ENCODE measurements at places on chromosomes 6 and 20.

- no peak for DNase-seq
Measured at GRCh38 chr6:167670938-167671338, 155.8 kb upstream of the AFDN start.

- DNase-seq = no peak
Measured at GRCh38 chr20:3686867-3687321, 5.1 kb upstream of the ADAM33 start.

- DNase-seq = no peak
Measured at GRCh38 chr6:52534966-52535390, 41.9 kb downstream of the TRAM2 start.

- DNase-seq = no peak
Measured at GRCh38 chr20:49405062-49405683, 77.3 kb downstream of the KCNB1 start.

DNA sequence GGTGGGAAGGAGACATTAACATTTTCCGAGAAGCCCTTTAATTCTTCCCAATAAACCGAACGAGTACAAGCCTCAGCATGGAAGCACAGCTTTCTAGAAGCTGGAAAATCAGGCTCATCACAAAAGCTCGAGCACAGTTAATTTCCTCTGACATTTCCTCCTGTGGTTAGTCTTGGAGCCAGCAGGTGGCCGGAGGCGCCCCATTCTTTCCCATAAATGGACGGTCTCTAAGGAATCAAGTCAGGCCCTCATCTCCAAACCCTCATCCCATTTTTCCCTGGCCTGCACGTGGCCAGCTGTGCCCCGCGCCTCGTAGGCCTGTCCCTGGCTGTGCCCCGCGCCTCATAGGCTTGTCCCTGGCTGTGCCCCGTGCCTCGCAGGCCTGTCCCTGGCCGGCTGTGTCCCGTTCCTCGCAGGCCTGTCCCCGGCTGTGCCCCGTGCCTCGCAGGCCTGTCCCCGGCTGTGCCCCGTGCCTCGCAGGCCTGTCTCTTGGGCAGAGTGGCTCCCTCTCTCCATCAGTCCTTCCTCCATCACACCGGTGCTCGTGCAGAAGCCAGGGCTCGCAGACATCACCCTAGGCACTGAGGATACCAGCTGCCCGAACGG lies 19.7 kb upstream of the NTSR1 start:
- DNase-seq = no peak

- DNase-seq = no peak
Measured at GRCh38 chr6:72826744-72827438, 205.0 kb downstream of the KCNQ5 start.

DNA sequence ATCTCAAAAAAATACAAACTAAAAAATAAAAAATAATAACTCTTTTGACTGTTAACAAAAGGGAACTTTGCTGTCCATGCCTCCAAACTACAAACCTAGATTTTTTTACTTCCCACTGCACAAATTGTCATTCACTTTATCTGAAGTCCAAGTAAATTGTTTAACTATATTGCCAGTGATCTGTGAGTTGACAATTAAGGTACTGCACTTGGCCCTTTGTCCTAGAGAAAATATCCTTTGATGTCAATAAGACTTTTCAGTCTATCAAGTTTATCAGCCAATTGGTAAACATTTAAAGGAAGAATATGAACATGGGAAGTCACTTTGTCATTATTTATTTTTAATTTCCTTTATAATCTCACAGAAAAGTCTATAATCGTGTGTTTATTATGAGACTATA lies 19.3 kb upstream of the EPB41L2 start:
- DNase-seq = no peak

- DNase-seq = no peak
Measured at GRCh38 chr6:23735151-23735550, 390.9 kb upstream of the NRSN1 start.

DNA sequence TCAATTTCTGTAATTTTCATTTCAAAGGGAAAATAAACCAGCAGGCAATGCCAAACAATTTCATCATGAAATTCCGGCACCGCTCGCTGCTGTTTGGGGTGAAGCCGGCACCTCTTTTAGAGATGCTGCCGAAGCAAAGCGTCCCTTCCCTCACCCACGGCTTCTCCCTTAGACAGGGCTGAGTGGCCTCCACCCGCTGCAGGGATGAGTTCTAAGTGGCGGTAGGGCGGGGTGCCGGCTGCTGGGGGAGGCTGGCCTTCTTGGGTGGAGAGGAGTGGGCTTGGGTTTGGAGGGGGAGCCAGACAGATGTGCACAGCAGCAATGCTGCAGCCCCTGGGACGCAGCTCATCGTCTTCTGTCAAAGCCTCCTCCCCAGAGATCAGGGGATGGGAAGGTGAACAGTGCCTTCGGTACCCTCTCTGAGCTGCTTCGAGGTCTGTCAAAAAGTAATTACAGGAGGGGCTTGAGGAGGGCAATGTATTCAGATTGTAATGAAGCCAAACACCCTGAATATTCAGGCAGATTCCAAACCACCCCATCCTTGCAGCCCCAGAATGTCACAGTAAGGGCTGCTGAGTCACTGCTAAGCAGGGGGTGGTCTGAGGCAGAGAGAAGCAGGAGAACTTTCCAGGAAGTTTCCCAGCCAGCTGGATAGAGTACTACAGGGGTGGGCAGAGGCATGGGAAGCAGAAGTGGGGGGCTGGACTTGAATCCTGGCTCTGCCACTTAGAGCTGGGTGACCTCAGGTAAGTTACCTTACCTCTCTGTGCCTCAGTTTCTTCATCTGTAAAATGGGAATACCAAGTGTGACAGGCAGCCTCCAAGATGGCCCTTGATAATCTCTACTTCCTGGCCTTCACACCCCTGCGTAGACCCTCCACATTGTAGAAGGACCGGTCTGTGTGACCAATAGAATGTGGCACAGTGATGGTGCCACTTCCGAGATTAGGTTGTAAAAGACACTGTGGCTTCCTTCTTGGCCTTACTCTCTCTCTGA lies 96.6 kb downstream of the SULF2 start:
- DNase-seq = no peak

GRCh38 chr6:147806697-147807096 lies 298.2 kb downstream of the SAMD5 start:
- DNase-seq = no peak
